Hematopoietic multipotent progenitor cell (in vitro differentiated cells): ENCODE measurements at places on chromosomes 3 and 15.

GRCh38 chr3:126986001-126986400 lies 3.1 kb downstream of the PLXNA1 start:
- no peak for DNase-seq

DNA sequence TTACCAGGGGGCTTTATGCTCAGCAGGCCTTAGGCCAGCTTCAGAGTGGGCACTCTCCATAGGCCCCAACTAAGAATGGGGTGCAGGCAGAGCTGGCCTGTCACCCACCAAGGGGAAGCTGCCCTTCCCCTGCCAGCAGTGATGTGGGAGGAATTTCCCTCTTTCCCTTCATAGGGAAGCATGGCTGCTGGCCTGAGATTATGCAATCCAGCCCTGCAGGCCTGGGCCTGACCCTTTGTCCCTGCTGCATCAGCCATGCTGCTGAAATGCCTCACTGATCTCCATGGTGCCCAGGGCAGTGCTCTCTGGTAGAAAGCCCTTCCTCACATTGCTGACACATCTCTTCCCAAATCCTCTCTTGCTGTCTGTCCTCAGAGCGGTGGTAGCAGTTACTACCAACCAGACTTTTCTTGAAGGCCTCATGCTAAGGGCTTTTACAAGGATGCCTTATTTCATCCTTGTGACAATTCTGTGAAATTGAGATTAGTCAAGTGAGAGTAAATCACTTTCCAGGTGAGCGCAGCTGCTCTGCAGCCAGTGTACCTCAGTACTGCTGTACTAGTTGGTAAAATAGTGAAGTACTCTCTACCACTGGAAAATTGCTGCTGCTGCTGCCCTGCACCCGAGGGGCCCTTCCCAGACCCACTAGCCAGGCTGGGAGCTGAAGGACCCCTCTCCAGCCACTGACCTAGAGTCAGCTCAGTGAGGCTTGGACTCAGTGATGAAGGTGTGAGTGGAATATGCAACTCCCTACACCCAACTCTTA lies 33.8 kb downstream of the MRAS start:
- DNase-seq: no peak

GRCh38 chr15:52783929-52784798 lies 6.0 kb downstream of the ONECUT1 start:
- DNase-seq: no peak

DNA sequence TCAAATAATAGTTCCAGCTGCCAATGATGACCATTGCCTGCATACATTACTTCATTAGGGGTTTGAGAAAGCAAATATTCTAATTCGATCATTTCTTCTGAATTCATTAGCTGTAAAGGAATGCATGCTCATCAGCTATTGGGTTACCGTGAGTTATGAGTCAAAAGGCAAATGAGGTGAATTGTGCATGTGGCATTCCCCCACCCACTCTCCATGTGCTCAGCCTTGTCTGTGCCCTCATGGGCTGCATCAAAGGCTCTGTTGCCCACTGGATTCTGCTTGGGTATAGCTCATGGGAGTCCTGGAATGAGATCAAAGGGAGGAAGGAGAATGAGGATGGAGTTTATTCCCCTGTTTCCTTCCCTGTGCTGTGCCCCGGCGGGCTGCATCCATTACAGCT lies 99.3 kb upstream of the CHRNA7 start:
- no peak for DNase-seq

DNA sequence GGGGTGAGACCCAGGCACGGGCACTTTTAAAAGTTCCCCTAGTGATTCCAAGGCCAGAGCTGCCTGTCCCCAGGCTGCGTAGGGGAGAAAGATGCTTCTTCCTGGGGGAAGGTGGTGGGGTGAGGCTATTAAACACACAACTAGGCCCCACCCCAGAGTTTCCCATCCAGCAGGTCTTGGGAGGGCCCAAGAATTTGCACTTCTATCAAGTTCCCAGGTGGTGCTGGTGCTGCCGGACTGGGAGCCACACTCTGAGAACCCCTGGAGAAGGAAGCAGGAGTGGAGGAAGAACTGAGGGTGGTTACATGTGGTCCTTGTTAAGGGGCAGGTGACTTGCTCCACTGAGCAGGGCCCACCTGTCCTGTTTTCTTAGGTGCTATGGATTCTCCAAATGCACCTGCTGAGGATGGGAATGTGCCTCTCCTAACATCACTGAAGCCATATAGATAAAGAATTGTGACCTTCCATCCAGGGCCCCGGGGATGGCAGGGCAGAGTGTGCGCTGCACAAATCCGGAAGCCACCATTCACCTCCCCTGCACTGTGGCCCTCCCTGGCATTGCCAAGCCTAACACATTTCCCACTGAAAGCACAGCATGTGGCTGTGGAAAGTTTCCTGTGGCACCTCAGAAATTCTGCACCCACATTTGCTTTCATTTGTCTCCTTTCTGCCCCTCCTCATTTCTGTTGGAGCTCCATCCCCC lies 111.5 kb upstream of the MEF2A start:
- no peak for DNase-seq

- DNase-seq: no peak
Observed at GRCh38 chr3:61884794-61885193, 323.4 kb downstream of the PTPRG start.
